RPMI7951 (cell line): ENCODE measurements at places on chromosomes 12 and 14. TPM values are rescaled to one million over a fixed set of nuclear protein-coding genes. Genes with fewer than 3 reads are reported as not detected.

GRCh38 chr14:58749066-58749669, 111.4 kb downstream of the DACT1 start:
- DNase-seq: peak; percentile 99

- DNase-seq: peak; percentile 83
Measured at GRCh38 chr14:61489932-61490331, 168.6 kb downstream of the PRKCH start.

DNA sequence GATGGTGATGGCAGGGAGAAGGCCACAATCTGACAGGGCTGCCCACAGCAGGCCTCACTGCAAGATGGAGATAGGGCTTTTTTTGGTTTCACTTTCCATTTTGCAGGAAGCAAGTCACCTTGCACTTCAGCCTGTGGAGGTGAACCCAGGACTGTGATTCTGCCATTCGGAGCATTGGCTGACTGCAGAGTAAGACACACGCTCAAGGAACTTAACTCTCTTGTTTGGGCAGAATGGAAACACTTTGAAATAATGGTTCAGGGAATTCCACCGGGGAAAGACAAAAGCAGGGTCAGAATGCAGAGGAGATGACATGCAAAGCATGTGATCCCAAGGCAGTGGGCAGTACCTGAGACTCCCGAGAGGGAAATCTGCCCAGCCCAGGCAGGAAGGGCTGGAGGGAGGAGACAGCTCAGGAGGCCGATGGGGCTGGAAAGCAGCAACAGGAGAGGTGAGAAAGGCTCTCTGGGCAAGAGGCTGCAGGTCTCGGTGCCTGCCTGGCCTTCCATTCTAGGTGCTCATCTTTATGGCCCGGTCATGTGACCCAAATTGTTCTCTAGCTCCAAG, 58.7 kb upstream of the PRMT8 start:
- peak; percentile 24 for DNase-seq

- peak; percentile 89 for DNase-seq
Measured at GRCh38 chr12:89384050-89384758, 31.9 kb upstream of the DUSP6 start.

DNA sequence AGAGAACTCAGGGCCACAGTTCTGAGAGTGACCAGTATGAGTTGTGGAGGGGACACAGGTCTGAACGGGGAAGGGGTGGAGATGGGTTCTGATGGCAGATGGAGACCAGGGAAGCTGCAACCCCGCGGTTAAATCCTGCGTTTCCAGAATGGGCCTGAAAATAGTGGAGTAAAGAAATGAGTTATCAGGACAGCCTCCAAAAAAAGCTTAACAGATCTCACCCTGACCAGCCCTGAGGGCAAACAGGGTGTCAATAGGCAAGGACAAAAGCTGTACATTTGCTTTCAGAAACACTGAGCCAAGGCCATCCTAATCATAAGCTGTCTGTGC, 555 bp upstream of the RTN1 start:
- DNase-seq: no peak

- DNase-seq: no peak
Measured at GRCh38 chr12:11601647-11602046, 47.8 kb upstream of the ETV6 start.

GRCh38 chr12:22276867-22277266, 57.6 kb downstream of the ST8SIA1 start:
- DNase-seq: no peak

GRCh38 chr14:97349946-97350345, 552.8 kb downstream of the VRK1 start:
- DNase-seq: no peak

DNA sequence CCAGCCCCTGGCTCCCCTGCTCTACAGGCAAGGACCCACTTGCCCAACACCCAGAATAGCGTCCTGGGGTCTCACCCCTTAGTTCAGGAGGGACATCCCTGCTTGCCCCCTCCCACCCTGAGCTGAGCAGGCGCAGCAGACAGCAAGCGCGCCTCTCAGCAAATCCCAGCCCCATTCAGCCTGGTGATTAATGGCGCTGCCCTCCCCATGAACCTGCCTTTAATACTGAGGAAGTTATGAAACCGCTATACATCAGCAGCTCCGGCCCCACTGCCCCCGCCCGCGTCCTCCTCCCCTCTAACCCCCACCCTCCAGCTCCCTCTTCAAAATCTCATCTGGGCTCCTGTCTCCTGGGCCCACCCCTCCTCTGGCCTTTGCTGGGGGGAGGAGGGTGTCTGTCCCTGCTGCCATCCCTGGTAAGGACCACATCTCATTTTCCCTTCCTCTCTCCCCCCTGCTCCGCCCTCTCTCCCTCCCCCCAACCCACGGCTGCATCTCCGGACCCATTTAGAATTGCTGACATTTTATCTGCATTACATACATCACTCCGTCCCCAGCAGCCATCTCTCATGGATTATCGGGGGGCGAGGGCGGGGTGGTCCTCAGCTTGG, 7.1 kb upstream of the SMUG1 start:
- DNase-seq: peak; percentile 44

DNA sequence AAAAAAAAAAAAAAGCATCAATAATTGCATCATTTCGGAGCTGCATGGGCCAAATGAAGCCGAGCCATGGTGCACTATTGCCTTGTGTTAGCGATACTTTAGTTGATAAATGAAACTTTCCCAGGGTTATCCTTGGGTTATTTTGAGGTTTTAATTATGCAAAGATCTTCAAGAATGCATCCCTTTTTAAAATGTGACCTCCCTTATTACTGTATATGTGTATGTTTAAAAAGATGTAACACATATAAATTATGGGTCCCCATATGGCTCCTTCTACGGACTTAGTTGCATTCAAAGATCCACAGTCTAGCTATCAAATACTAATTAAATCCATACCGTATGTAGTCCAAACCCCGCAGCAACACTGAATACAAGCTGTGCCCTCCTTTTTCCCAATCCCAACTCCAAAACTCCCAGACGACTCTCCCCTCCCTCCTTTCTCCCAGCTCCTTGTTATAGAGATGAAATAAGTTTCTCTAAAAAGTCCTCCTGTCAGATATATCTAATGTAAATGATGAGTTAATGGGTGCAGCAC, 129.3 kb upstream of the MAP1LC3B2 start:
- no peak for DNase-seq

TIMM9 gene
- 60.9 and 68.1 TPM in 2 replicates for total RNA-seq

PROX2 gene
- total RNA-seq: not detected in 2 replicates

SRRM4 gene
- not detected in 2 replicates for total RNA-seq

ART4 gene
- total RNA-seq: not detected in 2 replicates
